ENCODE measurements at places on chromosomes 1 and 21.

DNA sequence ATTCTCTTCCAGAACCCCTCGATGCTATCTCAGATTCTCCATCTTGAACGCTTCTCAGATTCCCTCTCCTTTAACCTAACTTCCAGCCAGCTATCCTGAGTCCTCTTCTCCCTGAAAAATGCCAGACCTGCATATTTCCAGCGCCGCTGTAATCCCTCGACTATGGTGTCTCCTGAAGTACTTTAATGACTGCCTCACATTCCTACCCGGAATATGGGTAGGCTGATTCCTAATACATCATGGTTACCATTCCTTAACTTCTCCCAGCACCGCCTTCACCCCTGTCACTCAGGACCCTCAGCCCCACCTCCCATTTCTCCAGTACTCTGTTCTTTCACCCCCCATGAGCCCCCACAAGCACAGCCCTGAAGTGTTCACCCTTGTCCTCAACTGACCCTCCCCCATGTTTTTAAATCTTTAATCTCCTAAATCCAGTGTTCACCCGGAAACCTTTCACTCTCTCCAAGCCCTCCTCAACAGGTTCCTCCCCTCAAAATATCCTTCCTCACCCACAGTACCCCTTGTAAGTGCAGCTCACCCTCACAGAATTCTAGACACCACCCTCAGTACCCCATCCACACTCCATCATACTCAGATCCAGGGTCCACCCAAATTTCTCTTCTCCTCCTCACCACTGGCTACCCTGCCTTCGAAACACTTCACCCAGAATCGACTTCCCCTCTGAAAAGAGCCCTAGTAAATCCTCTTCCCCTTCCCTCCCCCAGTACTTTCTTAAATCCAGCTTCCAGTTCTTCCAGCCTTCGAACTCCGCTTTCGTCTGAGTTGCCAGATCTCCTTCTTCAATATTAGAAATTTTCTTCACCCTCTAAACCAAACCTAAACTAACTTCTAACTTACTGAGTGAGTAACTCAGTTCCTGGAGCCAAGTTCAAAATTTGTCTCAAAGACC is 922 bp downstream of the CPT2 start:
- H3K27ac ChIP-seq = peak overlapping the region; percentile 98
- H3K4me1 ChIP-seq = peaks cover 26% of the 10 kb centered on the region
- H3K4me3 ChIP-seq = peak overlapping the region; percentile 91

DNA sequence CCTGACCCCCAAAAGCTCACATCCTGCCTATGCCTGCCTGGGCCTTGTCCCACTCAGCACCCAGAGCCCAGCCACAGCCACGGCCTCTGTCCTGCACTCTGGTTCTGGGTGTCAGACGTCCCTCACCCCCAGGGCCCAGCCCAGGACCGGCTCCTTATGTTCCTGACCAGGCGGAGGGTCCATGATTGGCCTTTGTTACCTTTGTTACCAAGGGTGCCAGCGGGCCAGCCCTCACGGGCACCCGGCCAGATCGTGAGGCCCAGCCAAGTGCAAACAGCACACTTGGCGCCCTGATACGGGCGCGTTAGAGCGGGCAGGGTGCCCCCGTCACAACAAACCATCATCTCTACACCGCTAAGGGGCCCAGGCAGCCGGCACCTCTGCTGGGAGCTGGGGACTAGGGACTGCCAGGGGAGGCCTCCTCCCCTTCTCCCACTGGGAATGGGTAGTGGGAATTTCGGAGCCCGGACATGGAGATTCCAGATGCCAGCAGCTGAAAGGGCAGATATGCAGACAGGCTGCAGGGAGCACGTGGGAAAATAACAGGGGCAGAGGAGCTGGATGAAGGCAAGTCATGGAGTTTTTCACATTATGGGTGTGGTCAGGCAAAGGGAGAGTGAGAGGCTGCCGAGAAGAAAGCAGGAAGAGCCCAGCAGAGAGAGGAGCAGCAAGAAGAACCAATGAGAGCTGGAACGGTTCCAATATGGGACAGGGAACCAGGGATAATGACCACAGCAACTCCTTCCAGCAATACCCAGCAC is 22.1 kb downstream of the HSPG2 start:
- H3K27ac ChIP-seq = no peak overlapping the region
- H3K4me1 ChIP-seq = peaks cover 5% of the 10 kb centered on the region
- DNase-seq = no peak
- no peaks in the 10 kb centered on the region for H3K27me3 ChIP-seq
- H3K36me3 ChIP-seq = no peaks in the 10 kb centered on the region
- no peak overlapping the region for H3K4me3 ChIP-seq

DNA sequence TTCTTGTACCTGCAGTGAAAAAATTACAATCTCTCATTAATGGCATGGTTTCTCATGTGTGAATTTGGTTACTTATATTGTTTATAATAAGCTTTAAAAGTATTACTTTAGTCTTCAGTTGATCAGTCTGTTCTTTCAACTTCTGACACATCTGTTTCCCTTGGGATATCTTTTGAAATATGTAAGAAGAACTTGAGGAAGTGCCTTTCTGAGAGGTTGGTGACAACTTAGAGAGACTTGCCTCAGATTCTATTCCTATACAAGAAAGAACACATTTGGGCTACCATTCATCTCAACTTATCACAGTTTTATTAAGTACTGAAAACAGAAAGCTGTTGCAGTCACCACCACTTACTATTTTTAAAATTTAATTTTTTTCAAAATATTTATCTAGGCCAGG is 8.1 kb downstream of the AKNAD1 start:
- peaks cover 5% of the 10 kb centered on the region for H3K4me1 ChIP-seq
- H3K27ac ChIP-seq = no peak overlapping the region
- H3K27me3 ChIP-seq = peaks cover 3% of the 10 kb centered on the region
- no peaks in the 10 kb centered on the region for H3K36me3 ChIP-seq
- no peak overlapping the region for H3K4me3 ChIP-seq

- no peaks in the 10 kb centered on the region for H3K4me1 ChIP-seq
- H3K27ac ChIP-seq = no peak overlapping the region
- no peaks in the 10 kb centered on the region for H3K36me3 ChIP-seq
- no peaks in the 10 kb centered on the region for H3K27me3 ChIP-seq
- H3K4me3 ChIP-seq = no peak overlapping the region
These were observed 148.7 kb downstream of the ADGRL2 start for GRCh38 chr1:81949421-81949820.

DNA sequence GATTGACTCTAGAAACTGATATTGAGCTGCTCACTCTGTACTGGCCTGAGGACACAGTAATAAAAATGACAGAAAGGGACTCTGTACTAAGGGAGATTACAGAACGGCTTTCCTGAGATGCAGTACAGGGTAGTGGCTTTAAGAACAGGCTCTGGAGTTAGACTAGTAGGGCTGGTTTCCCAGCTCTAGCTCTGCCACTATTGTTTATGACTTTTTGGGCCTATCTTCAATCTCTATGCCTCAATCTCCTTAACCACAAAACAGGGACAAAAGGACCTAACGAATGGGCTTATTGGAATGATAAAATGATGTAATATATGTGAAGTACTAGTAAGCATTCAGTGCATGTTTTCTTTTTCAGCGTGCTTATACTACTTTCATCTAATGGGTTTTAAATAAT is 1.4 kb downstream of the DEPDC1 start:
- DNase-seq = no peak
- H3K27me3 ChIP-seq = peaks cover 42% of the 10 kb centered on the region
- H3K27ac ChIP-seq = no peak overlapping the region
- H3K4me1 ChIP-seq = peaks cover 16% of the 10 kb centered on the region
- peak overlapping the region; percentile 82 for H3K4me3 ChIP-seq
- no peaks in the 10 kb centered on the region for H3K36me3 ChIP-seq

DNA sequence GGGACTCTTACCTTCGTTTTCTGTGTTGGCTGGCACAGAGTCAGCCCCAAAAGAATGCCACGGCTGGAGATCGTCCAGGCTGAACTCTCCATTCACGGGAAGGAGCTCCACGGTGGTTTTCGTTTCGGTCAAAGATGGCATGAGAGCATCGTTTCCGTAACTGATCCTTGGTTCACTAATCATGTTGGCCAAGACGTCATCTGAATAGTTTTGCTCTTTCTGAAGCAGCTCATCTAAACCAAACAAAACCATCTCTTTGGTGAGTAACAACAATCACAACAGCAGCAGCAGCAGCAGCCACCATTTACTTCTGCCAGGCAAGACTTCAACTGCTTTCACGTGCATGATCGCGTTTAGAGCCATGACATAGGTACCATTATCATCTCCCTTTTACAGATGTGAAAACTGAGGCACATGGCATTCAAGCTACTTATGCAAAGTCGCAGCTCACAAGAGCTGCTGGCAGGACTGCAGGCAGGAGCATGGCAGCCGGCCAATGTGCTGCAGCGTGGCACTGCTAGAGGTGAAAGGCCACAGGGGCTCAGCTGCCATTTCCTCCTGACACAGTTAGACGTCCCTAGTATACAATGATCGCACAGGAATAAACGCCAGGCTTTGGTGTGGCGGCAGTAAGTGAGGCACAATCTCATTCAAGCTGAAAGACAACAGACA is 177.1 kb downstream of the GABPA start:
- peaks cover 8% of the 10 kb centered on the region for H3K36me3 ChIP-seq
- no peaks in the 10 kb centered on the region for H3K4me1 ChIP-seq
- no peak overlapping the region for H3K27ac ChIP-seq
- no peak for DNase-seq
- no peak overlapping the region for H3K4me3 ChIP-seq

DNA sequence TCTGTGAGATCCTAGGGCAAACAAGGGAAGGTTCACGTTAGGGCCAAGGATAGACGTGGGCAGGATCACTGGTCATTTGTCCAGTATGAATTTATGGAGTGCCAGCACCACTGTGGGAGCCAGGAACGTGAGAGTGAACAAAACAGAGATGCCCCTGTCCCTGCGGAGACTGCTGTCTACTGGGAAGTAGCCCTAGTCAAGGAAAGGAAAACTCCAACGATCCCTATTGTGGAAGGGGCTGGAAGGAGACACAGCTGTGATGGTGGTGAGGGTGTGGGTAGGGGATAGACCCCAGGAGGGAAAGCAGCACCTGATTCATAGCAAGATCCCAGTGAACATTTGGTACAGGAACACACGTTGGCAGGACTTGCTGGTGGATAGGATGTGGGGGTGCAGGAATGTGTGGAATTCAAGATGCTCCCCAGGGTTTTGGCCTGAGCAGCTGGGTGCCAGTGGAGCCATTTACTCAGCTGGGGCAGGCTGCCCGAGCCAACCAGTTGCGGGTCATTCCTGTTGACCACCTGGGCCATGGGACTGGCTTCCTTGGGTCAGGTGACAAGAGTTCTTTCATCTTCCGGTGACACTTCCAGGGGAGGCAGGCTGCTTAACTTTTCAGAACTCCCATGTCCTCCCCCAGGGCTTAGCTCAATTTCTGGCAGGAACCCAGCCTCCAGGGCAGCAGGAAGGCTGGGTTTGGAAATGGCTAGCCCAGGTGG is 1.2 kb upstream of the ATP13A2 start:
- H3K27me3 ChIP-seq = no peaks in the 10 kb centered on the region
- no peak for DNase-seq
- H3K4me1 ChIP-seq = peaks cover 21% of the 10 kb centered on the region
- peaks cover 8% of the 10 kb centered on the region for H3K36me3 ChIP-seq
- H3K4me3 ChIP-seq = no peak overlapping the region
- no peak overlapping the region for H3K27ac ChIP-seq

DNA sequence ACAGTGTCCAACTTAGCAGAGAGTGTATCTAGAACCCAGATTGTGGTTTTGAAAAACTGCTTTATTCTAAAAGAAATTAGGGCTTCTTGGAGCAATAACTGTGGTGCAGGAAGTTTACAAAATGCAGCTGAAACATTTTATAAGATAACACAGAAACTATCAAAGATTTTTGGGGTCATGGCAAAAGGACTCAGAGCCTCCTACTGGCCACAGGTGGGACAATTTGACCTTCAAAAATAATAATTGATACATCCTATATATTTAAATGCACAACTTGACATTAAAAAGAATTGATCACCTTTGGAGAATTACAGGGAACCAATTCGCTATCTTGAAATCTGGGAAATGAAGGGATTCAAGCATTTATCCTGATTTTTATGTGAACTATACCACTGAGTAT is 235.2 kb downstream of the RPS6KC1 start:
- no peaks in the 10 kb centered on the region for H3K36me3 ChIP-seq
- no peaks in the 10 kb centered on the region for H3K4me1 ChIP-seq
- no peak overlapping the region for H3K4me3 ChIP-seq
- no peaks in the 10 kb centered on the region for H3K27me3 ChIP-seq
- no peak overlapping the region for H3K27ac ChIP-seq

GRCh38 chr1:116515702-116516101 is 55.1 kb downstream of the CD58 start:
- H3K4me1 ChIP-seq = peaks cover 58% of the 10 kb centered on the region
- H3K27me3 ChIP-seq = no peaks in the 10 kb centered on the region
- no peak for DNase-seq
- H3K4me3 ChIP-seq = peak overlapping the region; percentile 53
- H3K27ac ChIP-seq = peak overlapping the region; percentile 94

DNA sequence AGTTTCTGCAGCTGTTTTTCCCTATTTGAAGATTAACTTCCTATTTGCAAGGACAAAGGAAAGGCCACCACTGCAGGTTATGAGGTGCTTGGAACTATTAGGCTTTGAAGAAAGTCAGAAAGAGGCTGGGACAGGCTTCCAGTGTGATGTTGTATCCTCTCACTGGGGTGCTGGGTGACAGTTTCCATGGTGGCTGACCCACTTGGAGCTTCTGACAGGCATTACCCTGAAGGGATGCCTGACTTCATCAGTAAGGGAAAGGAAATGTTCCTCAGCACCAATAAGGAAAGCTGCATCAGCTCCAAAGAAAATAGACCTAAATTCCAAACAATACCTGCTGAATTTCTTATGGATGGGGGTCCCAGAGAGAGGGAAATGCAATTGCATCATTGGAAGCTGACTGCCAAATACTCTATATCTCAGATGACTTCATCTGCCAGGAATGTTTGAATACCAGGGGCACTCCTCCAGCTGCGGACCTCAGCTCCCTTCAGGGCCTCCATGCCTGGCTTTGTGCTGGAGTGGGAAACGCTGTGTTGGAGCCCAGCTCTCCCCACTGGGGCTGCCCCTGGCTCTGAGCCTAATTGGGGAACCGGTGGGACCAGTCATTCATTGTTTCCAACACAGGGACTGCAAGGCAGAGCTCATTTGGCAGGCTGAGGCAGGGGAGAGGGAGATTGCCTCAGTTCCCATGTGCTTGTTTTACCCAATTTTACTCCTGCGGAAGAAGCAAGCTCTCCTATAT is 76.6 kb downstream of the RGL1 start:
- no peak for DNase-seq
- no peaks in the 10 kb centered on the region for H3K27me3 ChIP-seq
- no peak overlapping the region for H3K4me3 ChIP-seq
- no peak overlapping the region for H3K27ac ChIP-seq
- H3K36me3 ChIP-seq = no peaks in the 10 kb centered on the region
- H3K4me1 ChIP-seq = no peaks in the 10 kb centered on the region

GRCh38 chr1:235275223-235275622 is 52.8 kb downstream of the ARID4B start:
- no peak for DNase-seq
- peak overlapping the region; percentile 76 for H3K27ac ChIP-seq
- peaks cover 77% of the 10 kb centered on the region for H3K4me1 ChIP-seq
- peak overlapping the region; percentile 23 for H3K4me3 ChIP-seq
- no peaks in the 10 kb centered on the region for H3K27me3 ChIP-seq

Measured in activated T-cell treated with anti-CD3 and anti-CD28 coated beads, Interleukin-2, amount 50 U/mL, for 24 hours (primary cell).